CD4-positive, alpha-beta T cell treated with Interleukin-21 for 1 hour (primary cell): ENCODE measurements at places on chromosomes 16 and 17.
A peak's percentile ranks its signal among the peaks of the same experiment; 100 is the strongest.

GRCh38 chr16:83115491-83116232, 488.9 kb downstream of the CDH13 start:
- DNase-seq: no peak

DNA sequence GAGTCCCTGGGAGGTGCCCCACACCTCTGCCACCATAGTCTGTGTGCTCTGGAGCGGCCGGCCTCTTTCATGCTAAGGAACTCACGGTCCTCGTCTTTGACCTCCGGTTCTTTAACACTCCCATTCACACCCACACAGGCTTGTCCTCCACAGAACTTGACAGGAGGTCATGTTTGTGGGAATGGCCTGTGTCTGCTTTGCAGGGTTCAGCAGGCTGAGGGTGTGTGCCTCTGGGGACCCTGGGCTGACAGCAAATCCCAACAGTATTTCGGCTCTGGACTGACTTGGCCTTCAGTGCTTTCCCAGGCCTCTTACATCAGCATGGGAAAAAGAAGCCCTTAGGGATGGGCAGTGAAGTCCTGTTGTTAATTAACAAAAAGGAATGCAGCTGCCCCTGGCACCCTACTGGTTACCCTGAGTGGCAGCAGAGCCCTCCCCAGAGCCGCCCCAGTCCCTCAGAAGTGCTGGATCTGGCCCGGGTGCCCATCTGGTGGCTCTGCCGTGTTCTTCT, 35.4 kb upstream of the ADORA2B start:
- DNase-seq: no peak

DNA sequence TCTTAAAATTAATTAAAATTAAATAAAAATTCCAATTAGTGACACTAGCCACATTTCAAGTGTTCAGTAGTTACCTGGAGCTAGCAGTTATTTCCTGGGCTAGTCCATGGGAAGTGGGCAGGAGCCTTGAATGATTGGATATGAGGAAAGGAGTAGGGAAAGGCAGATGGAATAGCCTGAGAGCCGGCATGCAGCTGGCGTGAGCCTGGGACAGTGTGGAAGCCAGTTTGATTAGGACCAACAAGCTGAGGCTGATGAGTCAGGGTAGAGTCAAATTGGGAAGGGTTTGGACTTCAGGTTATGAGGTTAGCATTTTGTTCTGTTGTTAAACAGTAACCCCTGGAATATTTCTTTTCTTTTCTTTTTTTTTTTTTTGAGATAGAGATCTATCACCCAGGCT, 15.3 kb upstream of the GNA13 start:
- no peak for DNase-seq

GRCh38 chr17:35841101-35841500, 27.6 kb downstream of the HEATR9 start:
- no peak for DNase-seq

DNA sequence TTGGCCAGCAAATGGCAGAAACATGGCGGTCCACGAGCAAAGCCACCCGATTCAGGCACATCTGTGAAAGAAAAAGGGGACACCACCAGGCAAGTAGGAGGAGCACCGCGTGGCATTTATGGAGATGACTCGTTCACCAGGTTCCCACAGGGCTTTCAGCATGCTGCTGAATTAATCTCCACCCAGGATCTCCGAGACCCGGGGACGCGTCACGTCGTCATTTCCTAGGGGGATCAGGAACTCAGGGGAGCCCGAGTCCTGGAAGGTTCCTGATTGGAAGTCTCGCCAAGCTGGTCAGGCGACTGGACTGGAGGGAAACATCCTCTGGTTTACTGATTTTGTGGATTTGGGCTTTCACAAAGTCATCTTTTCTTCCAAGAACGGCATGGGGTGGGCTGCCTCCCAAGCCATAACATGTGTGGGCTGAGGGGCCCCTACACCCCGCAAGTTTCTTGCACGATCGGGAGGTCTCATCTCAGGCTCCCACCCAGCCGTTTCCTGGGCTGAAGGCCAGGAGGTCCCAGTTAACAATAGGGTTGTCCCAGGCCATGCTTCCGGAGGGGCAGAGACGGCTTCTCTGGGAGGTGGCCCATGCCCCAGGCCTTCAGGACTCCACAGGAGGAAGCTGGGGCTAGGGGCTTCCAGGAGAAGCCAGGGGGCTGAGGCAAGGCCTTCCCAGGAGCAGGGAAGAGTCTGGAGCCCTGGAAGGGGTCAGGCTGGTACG, 645 bp downstream of the DNAH17 start:
- DNase-seq: no peak

GRCh38 chr17:15124746-15125145, 140.4 kb downstream of the PMP22 start:
- DNase-seq: no peak

- no peak for DNase-seq
These were observed 40.7 kb upstream of the CBFA2T3 start for GRCh38 chr16:89017543-89018281.

DNA sequence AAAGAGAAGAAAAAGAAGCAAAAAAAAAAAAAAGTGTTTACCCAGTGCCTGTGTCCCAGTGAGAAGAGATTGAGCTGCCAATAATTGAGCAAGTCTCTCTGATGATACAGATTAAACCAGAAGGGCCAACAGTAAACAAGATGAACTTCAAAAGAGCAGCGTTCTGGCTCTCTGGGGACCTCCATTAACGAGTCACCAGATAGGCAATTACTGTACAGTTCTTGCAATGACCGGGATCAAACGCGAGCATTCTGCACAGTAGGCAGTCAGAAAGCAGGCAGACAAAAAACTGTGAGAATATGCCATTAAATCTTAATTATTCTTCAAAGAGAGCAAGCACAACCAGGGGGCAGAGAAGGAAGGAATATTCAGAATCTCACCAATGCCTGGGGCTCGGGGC, 626.1 kb downstream of the TMEM114 start:
- no peak for DNase-seq

- no peak for DNase-seq
These were observed 158.3 kb downstream of the NTN1 start for GRCh38 chr17:9179602-9180001.

- DNase-seq: no peak
These were observed 172.4 kb downstream of the ABCA8 start for GRCh38 chr17:68782789-68783188.

DNA sequence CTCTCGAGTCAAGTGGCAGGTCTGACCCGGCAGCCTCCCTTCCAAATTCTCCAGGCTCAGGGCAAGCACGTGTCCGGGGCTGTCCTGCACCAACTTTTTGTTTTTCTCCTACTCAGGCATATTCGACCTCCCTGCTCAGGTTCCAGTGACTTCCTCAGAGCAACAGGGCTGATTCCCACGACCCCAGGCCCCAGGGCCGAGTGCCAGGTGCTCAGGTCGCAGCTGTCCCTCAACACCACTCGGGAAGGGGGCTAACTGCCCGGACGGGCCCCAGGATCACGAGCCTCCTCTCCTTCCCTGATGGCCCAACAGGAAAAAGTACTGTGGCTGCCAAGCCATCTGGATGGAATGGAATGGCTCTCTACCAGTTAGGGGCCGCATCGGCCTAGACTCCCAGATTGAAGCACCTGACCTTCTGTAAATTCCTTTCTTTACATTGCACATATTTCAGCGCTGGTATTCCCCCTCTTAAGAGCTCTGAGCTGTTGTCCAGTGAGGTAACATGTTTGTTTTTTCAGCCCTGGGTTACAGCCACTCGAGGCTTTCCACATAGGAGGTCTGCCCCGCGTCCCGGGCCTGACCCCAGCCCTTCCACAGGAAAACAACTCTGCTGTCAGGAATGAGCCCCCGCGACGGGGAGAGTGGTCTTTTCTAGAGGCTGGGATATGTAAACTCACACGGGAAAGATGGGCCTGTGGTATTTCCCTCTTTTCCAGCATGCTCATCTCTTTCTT, 25.0 kb downstream of the NXN start:
- no peak for DNase-seq

DNA sequence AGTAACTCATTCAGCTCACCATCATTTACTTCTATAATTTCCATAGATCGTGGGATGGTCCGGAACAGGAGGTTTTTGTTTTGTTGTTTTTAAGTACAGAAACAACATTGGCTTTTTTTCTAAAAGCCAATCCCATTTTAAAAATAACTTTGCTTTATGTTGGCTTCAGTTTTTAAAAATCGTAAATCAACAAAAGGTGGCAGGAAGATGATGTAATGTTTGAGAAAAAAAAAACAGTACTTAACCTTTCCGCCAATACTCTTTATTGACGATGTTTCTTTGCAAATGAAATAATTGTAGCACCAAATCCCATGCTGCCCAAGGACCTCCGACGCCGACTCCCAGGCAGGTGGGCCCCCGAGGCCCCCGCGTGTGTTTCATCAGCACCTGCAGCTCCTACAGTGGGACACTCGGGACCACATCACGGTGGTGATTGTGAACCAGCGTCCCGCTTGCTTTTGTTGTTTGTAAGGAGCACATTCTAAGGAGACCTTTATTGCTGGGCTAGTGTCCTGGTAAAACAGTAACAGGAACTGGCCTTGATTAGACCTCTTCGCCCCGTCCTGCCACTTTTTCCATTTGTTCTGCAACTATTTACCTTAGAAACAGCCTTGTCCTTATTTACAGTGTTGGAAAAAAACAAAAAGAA, 140.2 kb upstream of the CHMP6 start:
- DNase-seq: no peak

GRCh38 chr16:66207883-66208265, 158.6 kb upstream of the CDH5 start:
- DNase-seq: no peak

DNA sequence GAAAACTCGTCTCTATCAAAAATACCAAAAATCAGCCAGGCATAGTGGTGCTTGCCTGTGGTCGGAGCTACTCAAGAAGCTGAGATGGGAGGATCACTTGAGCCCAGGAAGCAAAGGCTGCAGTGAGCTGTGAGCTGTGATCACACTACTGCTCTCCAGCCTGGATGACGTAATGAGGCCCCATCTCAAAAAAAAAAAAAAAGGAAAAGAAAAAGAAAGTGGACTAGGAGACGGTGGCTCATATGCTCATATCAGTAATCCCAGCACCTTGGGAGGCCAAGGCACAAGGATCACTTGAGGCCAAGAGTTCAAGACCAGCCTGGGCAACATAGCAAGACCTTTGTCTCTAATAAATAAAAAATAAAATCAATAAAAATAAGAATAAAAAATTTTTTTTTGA, 8.8 kb upstream of the SUMO2 start:
- DNase-seq: no peak

- peak; percentile 3 for DNase-seq
These were observed 140.0 kb downstream of the CHD9NB start for GRCh38 chr16:52912565-52913173.

GRCh38 chr16:88349903-88350900, 32.6 kb upstream of the ZNF469 start:
- DNase-seq: no peak

DNA sequence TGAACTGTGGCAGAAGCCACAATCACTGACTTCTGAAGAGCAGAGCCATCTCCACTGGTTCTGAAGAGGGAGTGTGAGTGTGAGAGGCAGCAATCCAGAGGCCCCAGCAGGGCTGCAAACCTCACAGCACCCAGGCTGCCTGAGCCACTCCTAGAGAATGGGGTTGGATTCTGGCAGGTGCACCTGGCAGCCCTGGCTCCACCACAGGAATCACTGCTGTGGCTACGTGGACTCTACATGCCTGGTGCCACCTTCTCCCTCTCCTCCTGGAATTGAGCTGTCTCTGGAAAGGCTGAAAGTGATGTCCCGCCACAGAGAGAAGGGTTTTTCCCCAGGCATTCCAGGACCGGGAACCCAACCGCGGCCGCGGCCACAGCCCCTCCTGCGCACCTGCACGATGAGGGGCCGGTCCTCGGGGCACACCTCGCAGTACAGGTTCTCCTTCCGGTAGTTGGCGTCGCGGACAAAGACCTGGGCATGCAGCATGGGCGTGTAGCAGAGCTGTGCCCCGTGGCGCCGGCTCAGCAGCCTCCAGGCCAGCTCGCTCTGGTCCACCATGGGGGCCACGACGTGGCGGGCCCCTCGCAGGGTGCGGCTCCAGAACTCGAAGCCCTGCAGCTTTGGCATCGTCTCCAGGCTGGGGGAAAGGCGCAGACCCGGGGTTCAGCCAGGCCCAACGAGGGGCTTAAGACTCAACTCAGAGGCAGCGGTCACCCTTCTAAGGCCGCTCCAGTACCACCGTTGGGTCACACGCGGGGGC, 991 bp downstream of the DUS1L start:
- no peak for DNase-seq

- DNase-seq: no peak
These were observed 5.3 kb upstream of the CHST5 start for GRCh38 chr16:75541236-75541635.
